ENCODE measurements at places on chromosomes 4 and X. TPM values are rescaled to one million over a fixed set of nuclear protein-coding genes. Genes with fewer than 3 reads are reported as not detected.

The CYP2U1 gene
- total RNA-seq = 6.1 TPM

The GPR34 gene
- not detected for total RNA-seq

The PAGE1 gene
- not detected for total RNA-seq

The NAA11 gene
- not detected for total RNA-seq

The PPBP gene
- total RNA-seq = not detected

The MAGEA12 gene
- not detected for total RNA-seq

The VSIG1 gene
- total RNA-seq = 85.3 TPM

The DDX60 gene
- 0.74 TPM for total RNA-seq

The ADAMTS3 gene
- 1.2 TPM for total RNA-seq

The EPGN gene
- not detected for total RNA-seq

Data from progenitor cell of endocrine pancreas (in vitro differentiated cells).